ENCODE measurements at places on chromosomes 16 and 17.

- DNase-seq = no peak
Measured at GRCh38 chr16:2299915-2300192, 31.9 kb upstream of the RNPS1 start.

- DNase-seq = peak; percentile 96
Measured at GRCh38 chr17:7915611-7916384, at the start of gene RNF227. RNF227 (minus strand) TSS chr17:7916289; CDS start chr17:7916195, 94 bp downstream.

- no peak for DNase-seq
Measured at GRCh38 chr17:3610523-3610922, 1.3 kb upstream of the TRPV1 start.

DNA sequence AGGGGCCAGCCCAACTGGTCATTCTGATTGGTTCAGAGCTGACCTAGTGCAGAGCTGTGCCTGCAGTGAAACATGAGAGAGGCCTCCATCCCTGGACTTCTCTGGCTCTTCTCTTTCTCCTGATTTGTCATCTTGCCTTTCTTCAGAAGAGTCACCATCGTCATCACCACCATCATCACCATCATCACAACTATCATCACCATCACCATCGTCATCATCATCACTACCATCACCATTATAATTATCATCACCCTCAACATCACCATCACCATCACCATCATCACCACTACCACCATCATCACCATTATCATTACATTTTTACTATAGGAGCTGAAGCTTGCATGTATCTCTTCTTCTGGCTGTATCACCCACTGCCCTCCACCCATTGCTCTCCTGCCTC is 94.5 kb upstream of the FAM20A start:
- DNase-seq = no peak

- no peak for DNase-seq
Measured at GRCh38 chr17:64024781-64025731, 4.6 kb upstream of the ICAM2 start.

- no peak for DNase-seq
Measured at GRCh38 chr16:78300469-78300868, 201.0 kb downstream of the WWOX start.
